Daoy (cell line): ENCODE measurements at places on chromosomes 11 and 22. TPM values are rescaled to one million over a fixed set of nuclear protein-coding genes. Genes with fewer than 3 reads are reported as not detected.

Gene LARGE1
- total RNA-seq, result 9.1 and 18.0 TPM in 2 replicates

Gene CFAP68
- total RNA-seq, result 15.0 and 24.1 TPM in 2 replicates

DNA sequence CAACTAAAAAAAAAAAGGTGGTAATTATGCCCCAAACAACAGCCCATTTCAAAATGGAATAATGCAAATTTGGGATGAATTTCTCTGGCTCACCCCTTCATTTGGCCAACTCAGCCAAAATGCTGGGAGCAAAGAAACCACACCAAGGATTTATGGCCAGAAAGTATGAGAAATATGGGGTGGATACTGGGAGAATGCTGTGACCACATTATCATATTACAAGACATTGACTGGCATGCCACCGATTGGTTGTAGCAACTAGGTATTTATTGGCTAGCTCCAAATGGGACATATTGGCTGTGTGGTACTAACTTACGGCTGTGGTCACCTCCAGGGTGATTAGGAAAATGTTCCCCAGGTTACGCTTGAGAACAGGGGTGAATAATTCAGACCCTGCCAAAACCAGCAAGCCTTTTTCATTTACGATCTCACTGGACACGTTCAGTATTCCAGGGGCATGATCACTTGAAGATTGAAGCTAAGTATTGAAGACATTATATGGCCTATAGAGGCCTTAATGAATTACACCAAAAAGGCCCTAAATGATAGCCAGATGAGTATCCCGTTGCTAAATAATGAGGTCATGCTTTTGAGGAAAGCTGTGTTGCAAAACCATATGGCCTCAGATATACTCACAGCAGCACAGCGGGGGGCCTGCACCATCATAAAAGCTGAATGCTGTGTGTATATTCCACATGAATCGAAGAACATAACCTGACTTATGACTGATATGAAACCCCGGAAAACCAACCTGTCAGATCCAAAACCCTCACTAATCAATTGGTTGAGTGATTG is 3.8 kb upstream of the FDX1 start:
- DNase-seq, result peak; percentile 69

DNA sequence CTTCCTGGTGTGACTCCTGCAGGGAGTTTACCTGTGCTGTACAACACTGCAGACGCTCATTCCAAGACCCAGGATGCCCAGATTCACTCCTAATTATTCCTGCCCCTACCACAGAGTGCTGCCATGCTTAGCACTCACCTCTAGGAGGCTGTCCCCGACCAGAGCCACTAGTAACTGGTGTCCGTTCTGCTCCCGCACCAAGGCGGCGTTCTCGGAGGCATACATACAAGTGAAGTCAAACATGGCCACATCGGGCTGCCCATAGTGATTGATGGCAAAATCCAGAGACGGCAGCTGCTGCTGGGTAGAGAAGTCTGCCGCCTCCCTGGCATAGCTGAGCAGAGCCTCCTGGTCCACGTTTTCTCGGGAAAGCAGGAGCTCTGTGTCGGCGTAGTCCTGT is 122.3 kb upstream of the BID start:
- no peak for DNase-seq

DNA sequence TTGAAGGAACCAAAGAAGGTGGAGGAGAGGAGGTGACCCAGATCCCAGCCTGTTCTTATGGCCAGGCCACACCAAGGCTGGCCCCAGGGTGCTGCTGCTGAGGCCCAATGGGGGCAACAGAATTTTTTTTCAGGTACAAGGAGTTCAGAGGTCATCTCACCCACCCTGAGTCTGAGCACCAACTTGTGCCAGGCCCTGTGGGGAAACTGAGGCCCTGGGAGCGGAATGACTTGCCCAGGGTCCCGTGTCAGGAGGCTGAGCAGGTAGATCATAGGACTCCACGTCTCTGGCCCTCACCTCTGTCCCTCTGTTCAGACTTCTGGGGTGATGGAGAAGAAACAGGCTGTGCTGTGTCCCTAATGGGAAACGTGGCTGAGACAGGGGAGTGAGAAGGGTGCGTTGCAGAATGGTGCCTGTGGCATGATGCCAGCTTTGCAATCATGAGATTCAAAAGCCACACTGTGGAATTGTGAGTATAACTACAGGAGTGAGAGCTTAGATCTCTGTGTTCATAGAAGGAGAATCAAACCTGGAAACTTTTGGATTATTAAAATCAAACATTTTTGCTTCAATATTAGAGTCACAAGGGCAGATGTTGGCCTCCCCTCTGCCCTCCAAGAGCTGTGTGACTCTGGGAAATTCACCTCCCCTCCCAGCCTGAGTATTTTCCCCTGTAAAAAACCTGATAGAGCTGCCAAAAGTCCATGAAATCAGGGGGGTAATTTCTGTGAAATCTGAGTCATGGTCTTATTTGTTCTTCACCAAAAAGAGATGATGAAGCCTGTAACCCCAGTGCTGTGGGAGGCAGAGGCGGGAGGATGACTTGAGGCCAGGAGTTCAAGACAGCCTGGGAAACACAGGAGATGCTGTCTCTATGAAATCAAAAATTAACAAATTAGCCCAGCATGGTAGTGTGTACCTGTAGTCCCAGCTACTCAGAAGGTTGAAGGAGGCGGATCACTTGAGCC is 874 bp downstream of the APOL1 start:
- peak; percentile 56 for DNase-seq

DNA sequence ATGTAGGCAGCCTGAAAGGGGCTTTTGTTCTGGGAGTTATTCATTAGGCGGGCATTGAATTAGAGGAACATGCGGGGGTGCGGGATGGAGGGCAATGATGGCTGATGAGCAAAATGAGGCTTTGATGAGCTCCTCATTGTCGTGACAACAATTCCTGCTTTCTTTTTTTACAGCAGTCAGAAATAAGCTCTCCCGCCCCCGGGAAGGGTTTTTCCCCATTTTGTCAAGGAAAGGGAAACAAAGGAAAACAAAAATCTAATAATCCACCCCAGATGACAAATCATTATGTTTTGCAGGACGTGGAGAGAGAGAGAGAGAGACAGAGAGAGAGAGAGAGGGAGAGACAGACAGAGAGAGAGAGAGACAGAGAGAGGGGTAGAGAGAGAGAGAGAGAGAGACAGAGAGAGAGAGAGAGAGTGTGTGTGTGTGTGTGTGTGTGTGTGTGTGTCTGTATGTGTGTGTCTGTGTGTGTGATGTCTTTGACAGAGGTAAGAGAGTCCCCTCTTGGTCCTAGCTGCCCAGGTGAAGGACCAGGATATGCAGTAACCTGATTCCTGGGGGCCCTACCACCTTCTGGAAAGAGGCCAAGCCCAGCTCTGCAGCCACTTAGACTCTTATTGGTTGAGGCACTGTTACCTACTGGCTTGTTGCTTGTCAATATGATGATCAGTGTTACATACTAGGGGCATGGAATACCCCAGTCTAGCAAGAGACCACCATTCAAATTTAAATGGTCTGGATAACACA is 46.7 kb upstream of the PARVA start:
- no peak for DNase-seq

DNA sequence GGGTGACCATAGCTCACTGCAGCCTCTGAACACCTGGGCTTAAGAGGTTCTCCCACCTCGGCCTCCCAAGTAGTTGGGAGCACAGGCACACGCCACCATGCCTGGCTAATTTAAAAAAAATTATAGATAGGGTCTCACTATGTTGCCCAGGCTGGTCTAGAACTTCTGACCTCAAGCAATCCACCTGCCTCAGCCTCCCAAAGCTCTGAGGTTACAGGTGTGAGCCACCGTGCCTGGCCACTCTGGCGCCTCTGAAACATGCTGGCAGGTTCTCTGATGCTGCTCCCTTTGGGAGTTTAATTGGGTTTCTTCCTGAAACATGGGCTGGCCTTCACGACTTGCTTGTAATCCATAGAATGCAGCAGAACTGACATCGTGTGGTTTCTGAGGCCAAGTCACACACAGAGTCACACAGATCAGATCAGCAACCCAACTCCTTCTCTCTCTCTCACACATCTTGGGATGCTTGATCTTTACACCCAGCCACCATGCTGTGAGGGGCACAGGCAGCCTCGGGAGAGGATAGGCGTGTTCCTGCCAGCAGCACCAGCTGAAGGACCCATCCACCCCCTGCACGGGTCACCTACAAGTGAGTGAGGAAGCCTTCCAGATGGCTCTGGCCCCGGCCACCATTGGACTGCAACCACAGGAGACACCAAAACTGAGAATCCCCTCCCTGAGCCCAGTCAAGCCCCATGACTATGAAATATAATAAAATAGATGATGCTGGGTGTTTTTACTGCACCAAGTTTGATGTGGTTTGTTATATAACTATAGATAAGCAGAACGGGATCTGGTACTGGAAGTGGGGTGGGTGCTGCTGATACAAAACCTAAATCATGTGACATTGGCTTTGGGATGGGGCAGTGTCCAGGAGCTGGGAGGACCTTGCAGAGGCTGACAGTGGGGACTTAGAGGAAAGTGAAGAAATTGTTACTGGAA is 3.1 kb upstream of the GSC2 start:
- DNase-seq, result no peak

GRCh38 chr22:38566726-38567504 is 3.1 kb downstream of the DMC1 start:
- no peak for DNase-seq

DNA sequence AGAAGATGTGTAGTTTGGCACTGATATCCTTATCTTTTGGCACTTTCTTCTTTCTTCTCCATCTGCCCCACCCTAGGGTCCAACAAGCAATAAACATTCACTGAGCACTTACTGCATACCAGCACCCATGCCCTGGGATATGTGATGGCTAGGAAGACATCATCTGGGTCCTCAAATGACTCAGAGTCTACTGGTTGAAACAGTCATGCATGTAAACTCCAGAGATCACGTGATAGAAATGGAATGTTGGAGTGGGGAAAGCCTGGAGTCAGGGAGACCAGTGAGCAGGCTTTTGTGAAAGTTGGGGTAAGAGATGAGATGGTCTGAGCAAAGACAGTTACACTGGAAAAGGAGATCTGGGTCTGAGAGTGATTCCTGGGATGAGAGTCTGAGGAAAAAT is 724.9 kb upstream of the TENM4 start:
- DNase-seq, result no peak

DNA sequence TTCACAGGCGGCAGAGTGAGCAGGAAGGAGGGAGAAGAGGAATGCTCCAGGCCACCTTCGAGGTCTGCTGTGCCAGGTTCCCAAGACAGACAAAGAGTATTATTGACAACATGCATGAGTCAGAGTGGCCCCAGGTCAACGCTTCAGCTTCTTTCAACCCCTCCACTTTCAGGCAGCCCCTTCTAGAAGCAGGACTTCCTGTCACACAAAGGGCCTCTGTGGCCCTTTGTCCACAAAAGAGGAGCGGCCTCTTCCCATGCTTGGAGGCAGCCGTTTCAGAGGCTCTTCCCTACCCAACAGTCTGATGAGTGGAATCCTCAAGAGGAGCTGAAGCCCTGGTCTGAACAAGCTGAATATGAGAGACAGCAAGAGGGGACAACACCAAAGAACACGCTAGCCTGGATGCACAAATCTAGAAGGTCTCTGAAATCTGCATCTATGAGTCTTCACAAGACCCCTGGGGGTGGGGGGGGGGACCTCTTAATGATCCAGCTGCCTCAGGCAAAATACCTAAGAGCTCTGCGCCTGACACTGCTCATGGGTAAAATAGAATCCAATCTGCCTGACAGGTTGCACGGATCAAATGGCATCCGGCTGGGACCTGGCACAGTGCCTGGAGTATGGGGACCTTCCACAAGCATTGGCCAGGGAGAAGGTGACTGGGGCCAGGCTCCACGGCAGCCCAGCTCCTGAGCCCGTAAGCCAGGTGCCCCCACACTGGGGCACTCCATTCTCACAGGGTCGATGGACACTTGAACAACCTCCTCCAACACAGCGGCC is 67.5 kb downstream of the PACSIN2 start:
- DNase-seq, result peak; percentile 74

DNA sequence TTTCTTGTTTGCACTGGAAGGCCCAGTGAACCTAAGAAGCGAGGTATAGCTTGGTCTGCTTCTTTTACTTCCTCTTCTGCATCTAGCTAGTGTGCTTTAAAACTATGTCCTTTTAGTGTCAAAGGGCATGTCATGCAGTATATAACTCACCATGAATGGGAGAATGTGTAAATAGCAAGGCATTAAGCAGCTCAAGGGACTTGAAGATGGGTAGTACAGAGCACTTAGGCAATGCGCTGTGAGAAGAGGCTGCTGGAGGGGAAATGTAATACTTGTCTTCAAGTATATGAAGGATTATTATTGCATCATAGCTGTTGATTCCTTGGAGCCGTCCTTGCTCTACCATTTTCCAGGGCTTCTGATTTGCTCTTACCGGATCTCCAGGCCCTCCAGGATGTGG is 7.6 kb downstream of the MAML2 start:
- no peak for DNase-seq

Gene SEC14L3
- total RNA-seq, result not detected in 2 replicates

- no peak for DNase-seq
Observed at GRCh38 chr11:11808992-11809615, 32.7 kb upstream of the USP47 start.

DNA sequence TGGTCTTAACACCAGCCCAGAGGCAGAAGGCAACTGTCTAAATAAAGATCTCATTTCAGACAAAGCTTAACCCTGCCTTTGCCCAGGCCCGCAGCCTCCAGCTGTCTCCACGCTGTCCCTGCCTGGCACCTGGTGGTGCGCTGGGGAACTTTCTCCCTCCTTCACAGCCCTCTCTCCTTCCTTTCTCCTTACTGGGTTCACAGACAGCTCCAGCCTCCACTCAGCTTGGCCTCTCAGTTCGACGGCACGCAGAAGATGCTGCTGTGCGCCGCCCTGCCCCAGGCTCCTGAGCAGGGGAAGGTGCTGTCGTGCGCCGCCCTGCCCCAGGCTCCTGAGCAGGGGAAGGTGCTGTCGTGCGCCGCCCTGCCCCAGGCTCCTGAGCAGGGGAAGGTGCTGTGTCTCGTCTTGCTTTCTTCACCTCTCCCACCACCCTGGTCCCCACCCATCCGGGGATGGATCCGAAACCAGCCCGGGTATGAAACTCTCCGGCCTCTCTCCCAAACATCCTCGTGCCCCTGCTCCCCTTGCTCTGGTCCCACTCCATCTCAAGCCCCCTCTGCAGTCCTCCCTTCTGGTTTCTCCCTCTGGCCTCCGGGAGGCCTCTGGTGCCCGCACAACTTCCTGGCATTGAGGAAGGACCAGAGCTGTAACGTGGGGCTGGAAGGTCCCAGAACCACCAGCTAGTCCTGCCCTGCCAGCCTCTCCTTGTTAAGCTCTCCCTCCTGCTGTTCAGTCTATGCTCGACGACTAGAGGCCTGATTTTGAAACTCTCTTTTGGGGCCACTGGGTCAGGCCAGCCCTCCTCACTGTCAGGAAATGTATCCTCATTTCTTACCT is 22.9 kb upstream of the JAM3 start:
- DNase-seq, result peak; percentile 32

Gene CBL
- 7.3 and 11.1 TPM in 2 replicates for total RNA-seq
